Muscle of leg (tissue), 16 donors: ENCODE measurements at places on chromosomes 5 and 9. TPM values are rescaled to one million over a fixed set of nuclear protein-coding genes. Genes with fewer than 3 reads are reported as not detected.

The ARID3C gene
- polyA plus RNA-seq: 0.12 TPM

The SMIM15 gene
- polyA plus RNA-seq: 39.3 TPM

The C5orf24 gene
- 69.7 TPM for polyA plus RNA-seq

The CDH6 gene
- polyA plus RNA-seq: 4.3 TPM

The S100Z gene
- 0.26 TPM for polyA plus RNA-seq

The SLC6A19 gene
- not detected for polyA plus RNA-seq

- DNase-seq: no peak
These were observed 365.2 kb downstream of the GADD45G start for GRCh38 chr9:89969881-89970639.

DNA sequence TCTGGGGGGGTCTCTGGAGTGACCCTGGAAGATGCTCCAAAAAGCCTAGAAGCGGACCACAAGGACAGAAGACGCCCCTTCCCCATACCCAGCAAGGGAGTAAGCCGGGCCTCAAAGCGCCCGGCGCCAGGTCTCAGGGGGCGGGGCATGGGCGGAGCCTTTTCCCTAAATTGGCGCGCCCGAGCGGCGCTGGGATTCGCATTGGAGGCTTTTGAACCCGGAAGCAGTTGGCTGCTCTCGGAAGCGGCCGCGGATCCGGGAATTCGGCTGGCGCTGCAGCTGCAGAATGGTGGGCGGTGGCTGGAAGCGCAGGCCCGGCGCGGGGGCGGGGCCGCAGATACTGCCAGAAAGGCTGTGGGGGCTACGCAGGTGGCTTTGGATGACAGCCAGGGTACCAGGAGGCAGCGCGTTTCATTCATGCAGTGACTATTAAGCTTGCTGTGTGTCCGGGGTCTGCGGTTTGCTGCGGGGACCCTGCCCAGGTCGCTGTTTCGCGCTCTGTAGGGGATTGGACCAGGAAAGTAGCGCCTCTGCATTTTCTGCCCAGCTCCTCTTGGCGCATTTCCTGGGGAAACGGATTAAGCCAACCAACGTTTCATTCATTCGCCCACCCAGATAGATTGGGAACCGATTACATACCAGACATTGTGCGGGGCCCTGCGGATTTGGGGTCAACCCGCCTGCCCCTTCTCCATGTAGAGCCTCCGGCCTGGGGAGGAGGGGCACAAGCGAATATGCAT, 83.0 kb upstream of the FREM1 start:
- DNase-seq: peak; percentile 97

GRCh38 chr9:95528908-95529502, 12.2 kb upstream of the PTCH1 start:
- no peak for DNase-seq

DNA sequence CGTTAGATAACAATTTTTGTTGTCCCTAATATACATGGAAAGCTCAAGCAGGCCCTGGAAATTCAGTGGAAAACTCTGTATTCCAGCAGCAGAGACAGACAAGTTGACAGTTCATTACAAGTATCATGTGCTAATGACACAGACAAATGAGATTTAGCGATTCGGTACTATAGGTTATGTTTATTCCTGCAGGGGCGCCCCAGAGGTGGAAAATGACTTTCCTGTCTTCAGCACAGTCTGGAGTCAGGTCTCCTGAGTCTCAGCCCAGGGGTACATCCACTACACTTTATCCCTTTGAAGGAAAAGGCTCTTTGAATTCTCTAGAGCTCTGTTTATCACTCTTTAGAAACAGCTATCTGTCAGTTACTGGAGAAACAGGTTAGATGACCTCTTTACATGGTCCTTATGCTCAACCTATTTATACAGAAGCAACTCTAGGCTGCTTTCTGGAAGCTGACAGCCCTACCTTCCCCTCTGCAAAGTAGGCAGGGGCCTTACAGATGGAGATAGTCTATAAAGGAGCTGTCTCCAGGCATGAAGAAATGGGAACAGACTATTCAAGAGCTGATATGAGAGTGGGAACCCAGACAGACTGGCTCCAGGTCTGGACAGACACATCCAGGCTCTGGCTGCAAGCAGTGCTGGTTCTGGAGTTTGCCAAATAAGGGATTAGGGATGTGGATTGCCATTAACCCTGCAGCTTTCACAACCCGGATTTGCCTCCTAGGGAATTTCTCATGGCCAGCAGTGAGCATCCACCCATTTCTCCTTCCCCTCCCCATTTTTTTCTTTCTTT, 7.2 kb upstream of the SLC31A2 start:
- DNase-seq: no peak

- DNase-seq: peak; percentile 66
These were observed at the start of gene HMCN2 for GRCh38 chr9:130265431-130266235. TSS of gene HMCN2 (plus strand) at chr9:130265760. CDS start at chr9:130265879, 119 bp downstream.

- peak; percentile 97 for DNase-seq
These were observed at the start of gene SNX30 for GRCh38 chr9:112750016-112750763. TSS of gene SNX30 (plus strand) at chr9:112750760. CDS start at chr9:112751002, 242 bp downstream.

DNA sequence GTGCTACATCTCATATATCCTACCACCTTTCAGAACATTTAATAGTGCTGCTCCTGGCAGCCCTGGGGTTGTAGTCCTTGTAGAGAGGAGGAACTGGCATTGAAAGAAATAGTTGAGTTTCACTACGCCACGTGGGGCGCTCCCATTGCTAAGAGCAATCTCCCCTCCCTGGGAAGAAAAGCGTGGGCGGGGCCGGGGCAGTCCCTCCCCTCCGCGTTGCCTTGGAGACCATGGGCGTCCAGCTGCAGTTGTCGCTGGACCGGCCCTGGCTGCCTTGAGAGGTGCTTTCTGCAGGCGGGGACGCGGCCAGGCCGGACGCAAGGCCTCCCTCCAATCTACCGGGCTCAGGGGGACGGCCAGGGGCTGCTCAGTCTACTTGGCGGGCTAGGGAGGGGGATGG, 368 bp upstream of the CCDC180 start:
- DNase-seq: peak; percentile 96

DNA sequence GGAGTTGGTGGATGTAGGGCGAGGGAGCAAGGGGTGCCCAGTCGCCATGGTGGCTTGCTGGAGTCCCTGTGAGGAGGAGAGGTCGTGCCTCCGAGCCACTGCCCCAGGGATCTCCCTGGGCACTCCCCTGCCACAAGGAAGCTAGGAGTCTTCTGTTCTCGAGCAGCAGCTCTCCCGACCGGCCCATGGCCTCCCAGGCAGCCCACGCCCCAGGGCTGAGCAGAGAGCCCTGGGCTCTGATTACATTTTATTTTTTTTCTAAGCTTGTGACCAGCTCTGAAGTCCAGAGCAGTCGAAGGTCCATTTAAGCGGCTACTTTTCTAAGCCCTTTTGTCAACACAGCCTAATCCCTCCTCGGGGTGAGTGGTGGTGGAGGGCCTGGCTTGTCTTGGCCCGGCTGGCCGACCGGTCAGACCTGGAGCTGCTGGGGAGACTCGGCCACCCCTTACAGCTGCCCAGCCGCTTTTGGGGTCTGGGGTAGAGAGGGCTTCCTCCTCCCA, 2.1 kb downstream of the RXRA start:
- no peak for DNase-seq

- peak; percentile 88 for DNase-seq
These were observed 490.9 kb downstream of the GADD45G start for GRCh38 chr9:90095682-90096081.

DNA sequence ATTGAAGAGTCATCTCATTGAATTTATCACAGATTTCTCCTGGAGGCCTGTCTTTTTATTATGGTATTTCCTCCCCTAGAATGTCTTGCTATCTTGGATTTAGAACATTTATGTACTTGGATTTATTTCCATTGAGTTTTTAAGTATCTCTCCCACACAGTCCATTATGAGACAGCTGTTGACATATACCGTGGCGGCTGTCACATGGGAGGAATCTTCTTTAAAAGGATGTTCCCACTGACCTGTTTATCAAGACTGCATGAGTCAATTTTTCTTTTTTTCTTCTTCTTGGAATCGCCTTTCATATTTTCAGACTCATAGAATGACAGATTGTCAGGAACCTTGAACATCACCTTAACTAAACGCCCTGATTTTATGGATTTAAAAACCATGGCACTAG, 2.9 kb upstream of the CAVIN4 start:
- no peak for DNase-seq

GRCh38 chr5:67903121-67903520, 312.4 kb upstream of the PIK3R1 start:
- no peak for DNase-seq

DNA sequence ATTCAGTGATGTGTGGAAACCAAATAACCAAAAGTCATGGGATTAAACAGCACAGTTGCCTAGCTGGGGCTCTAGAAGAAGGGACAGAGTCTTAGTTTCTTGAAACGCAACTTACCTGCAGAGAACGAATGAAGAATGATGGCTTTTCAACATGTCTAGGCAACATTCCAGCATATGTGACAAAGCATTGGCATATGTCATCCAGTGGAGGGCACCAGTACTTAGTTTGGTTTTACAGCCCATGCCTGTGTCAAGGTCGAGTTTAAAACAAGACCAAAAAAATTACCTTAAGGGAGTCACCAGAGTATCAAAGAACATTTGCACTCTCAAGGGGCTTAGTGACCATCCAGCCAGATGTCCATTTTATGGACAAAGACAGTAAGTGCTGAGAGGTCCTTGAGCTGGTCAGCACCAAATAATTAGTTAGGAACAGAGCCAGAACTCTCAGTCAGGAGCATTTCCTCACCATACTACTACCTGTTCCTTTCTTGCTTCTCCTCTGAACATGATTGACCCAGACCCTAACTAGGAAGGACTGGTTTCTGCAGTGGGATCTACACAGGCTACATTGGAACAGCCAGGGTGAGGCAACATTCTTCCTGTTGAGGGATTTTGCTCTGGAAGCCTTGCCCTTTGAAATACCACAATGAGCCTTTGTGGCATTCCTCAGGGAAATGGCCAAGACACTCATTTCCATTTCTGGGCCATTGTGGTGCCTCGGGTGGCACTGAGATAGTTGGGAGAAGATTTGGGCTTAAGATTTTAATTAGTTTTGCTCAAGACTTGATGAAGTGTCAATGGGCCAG, 75.4 kb upstream of the ANKH start:
- DNase-seq: peak; percentile 15

DNA sequence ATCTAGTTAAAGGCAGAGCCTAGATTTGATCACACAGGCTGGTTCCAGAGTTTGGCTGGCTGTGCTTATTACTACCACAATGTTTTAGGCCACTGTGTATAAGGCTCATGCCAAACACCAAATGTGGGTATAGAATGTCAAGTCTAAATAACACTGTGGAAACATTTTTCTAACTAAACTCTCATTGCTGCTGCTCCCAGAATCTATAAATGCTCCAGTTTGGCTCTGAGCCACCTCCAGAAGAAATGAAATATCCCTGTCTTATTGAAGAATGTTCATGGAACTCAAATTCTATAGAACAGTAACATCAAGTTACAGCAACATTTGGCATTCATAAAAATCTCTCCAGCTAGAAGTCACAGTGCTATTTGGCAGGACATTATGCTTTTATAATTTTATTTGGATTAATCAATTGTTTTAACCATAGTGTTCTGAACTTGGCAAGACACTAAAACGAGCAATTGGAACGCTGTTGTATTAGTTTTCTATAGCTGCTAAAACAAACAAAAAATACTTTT, 178.1 kb upstream of the COX7C start:
- peak; percentile 68 for DNase-seq

DNA sequence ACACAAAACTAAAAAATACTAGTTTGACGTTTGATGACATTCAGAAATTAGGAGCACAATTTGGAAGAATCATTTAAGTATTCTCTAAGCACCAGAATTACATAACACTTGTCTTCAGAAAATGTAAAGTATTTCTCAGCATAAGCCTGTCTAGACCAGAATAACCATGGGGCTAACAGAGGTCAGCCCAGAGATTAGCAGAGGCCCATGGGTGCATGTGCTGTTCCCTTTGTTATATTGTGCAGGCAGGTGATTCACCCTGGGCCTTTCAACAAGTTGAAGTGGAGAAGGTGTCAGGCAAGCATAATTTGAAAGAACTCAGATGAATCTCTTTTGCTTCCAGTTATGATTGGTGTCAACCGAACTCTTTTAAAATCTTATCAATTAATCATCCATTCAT, 227.9 kb downstream of the LURAP1L start:
- DNase-seq: no peak

- no peak for DNase-seq
These were observed 12.1 kb downstream of the LRRC14B start for GRCh38 chr5:203246-203930.

DNA sequence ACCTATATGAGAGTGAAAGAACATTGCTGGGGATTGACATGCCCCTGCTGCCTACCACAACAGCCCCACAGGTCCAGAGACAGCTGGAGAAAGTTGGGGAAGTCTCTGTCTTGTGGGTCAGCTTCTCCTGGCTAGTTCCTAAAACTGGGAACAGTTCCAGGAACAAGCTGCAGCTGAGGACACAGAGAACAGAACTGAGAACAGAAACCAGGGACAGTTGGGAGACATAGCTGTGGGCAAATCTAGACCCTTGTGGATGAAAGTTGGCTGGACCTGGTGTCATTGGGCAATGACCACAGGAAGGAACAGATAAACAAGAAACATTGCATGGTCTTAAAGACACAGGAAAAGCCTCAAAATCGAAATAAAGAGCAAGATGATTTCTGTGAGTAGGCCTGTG, 58.3 kb upstream of the MOCS2 start:
- peak; percentile 77 for DNase-seq

DNA sequence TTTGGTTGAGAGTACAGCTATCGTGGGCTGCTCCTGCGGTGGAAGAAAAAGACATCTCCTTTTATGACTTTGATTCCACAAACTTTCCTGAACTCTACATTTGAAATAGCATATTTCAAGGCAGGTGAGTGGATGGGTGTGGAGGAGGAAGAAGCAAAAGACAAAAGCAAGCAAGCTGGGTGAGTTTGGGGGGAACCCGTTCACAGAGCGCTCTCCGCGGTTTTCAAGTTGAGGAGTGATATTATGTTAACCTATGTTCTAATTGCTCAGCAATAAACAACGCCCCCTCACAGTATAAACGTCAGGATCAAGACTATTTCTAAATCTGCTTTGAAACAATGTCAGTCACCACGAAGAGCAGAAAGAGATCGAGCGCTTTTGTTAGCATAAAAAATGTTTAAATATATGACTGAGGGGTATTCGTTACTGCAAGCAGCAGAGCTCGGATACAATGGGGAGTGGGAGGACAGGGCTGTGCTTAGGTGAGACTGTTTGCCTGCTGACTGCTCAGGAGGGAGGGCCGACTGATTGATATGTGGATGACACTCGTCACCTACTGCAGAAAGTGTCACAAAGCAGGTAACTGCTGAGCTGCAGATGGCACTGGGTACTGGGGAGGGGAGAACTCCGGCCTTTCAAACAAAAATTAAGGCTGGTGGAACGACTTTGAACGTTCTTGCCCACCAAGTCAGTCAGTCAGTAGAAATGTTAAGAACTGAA, 236.5 kb downstream of the DRD1 start:
- no peak for DNase-seq

GRCh38 chr9:113598451-113598850, 134.9 kb downstream of the RGS3 start:
- peak; percentile 15 for DNase-seq

DNA sequence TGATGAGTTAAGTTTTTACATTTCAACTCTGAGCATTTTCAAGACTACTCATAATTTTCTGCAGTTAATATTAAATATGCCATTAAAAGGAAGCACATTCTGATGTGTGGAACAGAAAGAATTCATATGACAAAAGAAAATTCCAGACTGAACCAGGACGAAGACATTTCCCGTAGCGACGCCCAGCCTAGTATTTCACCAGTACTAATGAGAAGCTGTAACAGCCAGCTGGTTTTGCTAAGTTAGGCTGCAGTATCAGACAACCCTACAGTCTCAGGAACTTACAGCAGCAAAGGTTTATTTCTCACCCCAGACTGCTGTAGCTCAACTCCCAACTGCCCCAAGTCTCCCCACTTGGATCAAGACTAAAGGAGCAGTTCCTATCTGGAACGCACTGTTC, 91.6 kb downstream of the TMEM174 start:
- DNase-seq: no peak
